SJSA1 (cell line): ENCODE measurements at places on chromosomes 1 and 21. TPM values are rescaled to one million over a fixed set of nuclear protein-coding genes. Genes with fewer than 3 reads are reported as not detected.

KCNA2 gene
- not detected in 2 replicates for total RNA-seq

AMY2B gene
- total RNA-seq, result 0.42 TPM in 1 of 2 replicates, not detected in the other

ZNF593OS gene
- total RNA-seq, result 0.24 TPM in 1 of 2 replicates, not detected in the other

OTUD7B gene
- 14.2 and 27.2 TPM in 2 replicates for total RNA-seq

AMY1C gene
- total RNA-seq, result not detected in 2 replicates

YTHDF2 gene
- total RNA-seq, result 35.7 and 46.4 TPM in 2 replicates

SLC44A3 gene
- total RNA-seq, result 2.7 and 3.8 TPM in 2 replicates

TAS1R1 gene
- not detected in 2 replicates for total RNA-seq

RGS16 gene
- 5.0 and 5.7 TPM in 2 replicates for total RNA-seq

OPRD1 gene
- total RNA-seq, result 0.03 and 0.05 TPM in 2 replicates

TMIGD3 gene
- not detected in 2 replicates for total RNA-seq

HOOK1 gene
- total RNA-seq, result not detected in 2 replicates

LCE3E gene
- not detected in 2 replicates for total RNA-seq

SPRR5 gene
- total RNA-seq, result not detected in 2 replicates

KRTAP10-10 gene
- not detected in 2 replicates for total RNA-seq

FRRS1 gene
- 4.0 and 11.4 TPM in 2 replicates for total RNA-seq

BRDT gene
- not detected in 2 replicates for total RNA-seq

PRR9 gene
- not detected in 2 replicates for total RNA-seq

FMO5 gene
- total RNA-seq, result 1.1 and 1.5 TPM in 2 replicates

DCST2 gene
- total RNA-seq, result not detected in 2 replicates

FCGR1A gene
- total RNA-seq, result not detected in 2 replicates

KRTAP13-2 gene
- total RNA-seq, result not detected in 2 replicates

UBL4B gene
- not detected in 2 replicates for total RNA-seq

SRSF10 gene
- 145 and 147 TPM in 2 replicates for total RNA-seq

MPZ gene
- total RNA-seq, result not detected in 2 replicates

F11R gene
- 3.2 and 4.5 TPM in 2 replicates for total RNA-seq

CRNN gene
- 0.16 TPM in 1 of 2 replicates, not detected in the other for total RNA-seq

TYW3 gene
- total RNA-seq, result 25.8 and 41.4 TPM in 2 replicates

LCE2C gene
- total RNA-seq, result not detected in 2 replicates

DNTTIP2 gene
- 35.6 and 40.1 TPM in 2 replicates for total RNA-seq

BMP8A gene
- not detected in 2 replicates for total RNA-seq

ASAP3 gene
- total RNA-seq, result 19.5 and 38.0 TPM in 2 replicates

ELAPOR1 gene
- total RNA-seq, result 0.63 and 1.2 TPM in 2 replicates

ZNF496 gene
- total RNA-seq, result 23.8 and 44.0 TPM in 2 replicates

OR2L2 gene
- not detected in 2 replicates for total RNA-seq
